ENCODE measurements at places on chromosomes 5 and 9.

- DNase-seq = no peak
Observed at GRCh38 chr9:113808391-113809358, 67.4 kb upstream of the ZNF618 start.

DNA sequence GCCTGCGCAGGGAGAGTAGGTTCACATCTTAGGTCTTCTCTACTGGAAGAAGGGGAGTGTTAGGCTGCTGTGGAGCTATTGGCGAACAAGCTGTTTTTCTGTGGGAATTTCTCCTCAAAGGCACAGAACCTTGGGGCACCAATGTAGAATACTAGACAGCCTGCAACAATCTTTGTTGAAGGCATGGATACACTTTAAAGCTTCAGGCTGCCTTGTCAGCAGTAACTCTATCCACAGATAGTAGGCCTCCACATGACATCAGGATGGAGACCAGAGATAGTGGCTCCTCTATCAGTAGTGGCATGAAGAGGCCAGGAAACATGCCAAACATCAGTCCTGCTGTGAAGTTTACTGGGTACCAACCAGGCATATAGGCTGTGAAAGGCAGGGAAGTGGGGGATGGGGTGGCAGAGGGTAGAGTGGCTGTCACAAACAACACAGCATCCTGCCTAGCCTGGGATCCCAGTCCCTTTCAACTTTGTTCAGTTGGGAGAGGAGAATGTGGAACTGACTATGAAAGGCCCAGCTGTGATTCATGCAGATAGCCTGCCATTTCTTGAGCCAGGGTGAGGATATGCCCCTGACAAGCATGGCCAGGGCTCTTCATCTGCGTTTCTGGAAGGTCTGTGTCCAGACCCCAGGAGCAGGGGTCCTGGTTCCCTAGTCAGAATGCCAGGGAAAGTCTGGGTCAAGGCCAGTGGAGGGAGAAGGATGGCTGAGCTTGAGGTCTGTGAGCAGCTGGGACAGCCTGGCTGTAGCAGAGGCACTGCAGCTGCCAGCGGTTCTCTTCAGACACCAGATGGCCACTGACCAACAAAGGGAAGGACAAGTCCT is 1.0 kb upstream of the HK3 start:
- no peak for DNase-seq

- no peak for DNase-seq
Observed at GRCh38 chr9:96464426-96464825, 14.5 kb downstream of the HABP4 start.

GRCh38 chr5:63125862-63126261 is 547.2 kb downstream of the LRRC70 start:
- no peak for DNase-seq

DNA sequence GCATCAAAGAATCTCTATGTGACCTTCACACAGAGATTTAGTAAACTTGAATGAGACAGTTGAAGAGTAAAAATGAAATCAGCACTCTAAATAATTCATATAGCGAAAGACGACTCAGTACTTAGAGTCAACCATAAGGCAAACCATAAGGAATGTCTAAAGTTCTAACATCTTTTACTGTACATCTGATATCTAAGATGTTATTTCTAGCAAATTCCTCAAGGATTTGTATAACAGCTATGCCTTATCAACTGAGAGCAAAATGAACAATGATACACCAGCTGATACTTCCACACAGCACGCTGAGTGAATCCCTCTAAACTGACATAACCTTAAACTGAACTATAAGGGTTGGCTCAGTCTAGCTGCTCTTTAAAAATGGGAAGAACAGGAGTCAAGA is 760.3 kb downstream of the EFNA5 start:
- no peak for DNase-seq

- DNase-seq = no peak
Observed at GRCh38 chr9:110220809-110221208, 12.8 kb upstream of the C9orf152 start.

- no peak for DNase-seq
Observed at GRCh38 chr5:172438319-172438668, 16.0 kb downstream of the SH3PXD2B start.

DNA sequence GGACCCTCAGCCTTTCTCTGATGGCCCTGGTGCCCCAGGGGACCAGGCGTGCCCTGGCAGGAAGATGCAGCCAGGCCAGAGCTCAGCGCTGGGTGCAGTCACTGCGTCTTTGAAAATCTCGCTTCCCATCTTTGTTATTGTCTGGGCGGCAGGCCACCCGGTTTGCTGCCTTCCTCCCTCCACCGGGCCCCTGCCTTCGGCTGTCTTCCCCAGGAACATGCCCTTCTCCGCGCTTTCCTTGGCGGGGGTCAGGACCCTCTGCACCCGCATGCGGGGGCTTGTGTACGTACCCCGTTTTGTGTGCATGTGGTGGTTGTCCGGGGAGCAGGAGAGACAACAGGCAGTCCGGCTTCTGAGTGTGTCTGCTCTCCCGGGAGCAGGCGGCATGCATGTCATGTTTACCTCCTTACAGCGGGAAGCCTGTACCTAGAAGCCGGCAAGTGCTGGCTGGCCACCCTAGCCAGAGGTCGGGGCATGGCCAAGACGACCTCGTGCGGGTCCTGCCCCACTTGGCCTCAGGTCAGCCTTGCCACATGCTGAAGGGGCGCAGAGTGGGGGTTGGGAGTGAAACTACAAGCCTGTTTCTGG is 49.5 kb downstream of the DAB2IP start:
- DNase-seq = no peak

- DNase-seq = no peak
Observed at GRCh38 chr9:88383176-88383575, 5.1 kb upstream of the SPIN1 start.

DNA sequence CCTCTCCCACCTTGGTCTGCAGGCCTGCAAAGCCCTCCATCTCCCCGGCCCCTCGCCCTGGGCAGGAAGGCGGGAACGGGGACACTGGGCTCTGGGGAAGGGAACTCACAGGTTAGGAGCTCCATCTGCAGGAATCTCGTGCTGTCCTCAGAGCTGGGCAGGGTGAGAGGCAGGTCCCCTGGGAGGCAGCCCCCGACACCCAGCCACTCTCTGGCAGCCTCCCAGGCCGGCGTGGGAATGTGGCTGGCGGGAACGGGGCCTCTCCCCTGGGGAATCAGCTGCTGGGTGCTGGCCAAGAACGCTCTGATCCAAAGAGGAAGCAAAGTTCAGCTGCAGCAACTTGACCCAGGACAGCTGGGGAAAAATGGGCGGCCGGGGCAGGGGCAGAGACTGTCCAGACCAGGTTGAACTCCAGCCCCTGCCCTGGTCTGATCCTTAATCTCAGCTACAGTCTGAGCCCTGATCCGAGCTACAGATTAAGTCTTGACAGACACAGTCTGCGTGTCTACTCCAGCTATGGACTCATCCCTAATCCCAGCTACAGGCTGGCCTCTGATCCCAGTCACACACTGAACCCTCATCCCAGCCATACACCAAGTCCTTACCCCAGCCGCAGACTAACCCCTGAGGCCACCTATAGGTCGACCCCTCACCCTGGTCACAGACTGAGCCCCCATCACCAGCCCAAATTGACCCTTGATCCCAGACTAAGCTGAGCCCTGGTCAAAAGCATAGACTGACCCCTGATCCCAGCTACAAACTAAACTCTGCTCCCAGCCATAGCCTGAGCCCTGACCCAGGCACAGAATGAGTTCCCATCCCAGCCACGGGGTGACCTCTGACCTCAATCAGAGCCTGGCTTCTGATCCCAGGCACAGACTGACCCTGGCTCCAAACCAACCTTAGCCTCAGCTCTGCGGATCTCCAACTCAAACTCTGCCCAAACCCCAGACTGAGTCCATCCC is 37.3 kb upstream of the EGFL7 start:
- DNase-seq = no peak

DNA sequence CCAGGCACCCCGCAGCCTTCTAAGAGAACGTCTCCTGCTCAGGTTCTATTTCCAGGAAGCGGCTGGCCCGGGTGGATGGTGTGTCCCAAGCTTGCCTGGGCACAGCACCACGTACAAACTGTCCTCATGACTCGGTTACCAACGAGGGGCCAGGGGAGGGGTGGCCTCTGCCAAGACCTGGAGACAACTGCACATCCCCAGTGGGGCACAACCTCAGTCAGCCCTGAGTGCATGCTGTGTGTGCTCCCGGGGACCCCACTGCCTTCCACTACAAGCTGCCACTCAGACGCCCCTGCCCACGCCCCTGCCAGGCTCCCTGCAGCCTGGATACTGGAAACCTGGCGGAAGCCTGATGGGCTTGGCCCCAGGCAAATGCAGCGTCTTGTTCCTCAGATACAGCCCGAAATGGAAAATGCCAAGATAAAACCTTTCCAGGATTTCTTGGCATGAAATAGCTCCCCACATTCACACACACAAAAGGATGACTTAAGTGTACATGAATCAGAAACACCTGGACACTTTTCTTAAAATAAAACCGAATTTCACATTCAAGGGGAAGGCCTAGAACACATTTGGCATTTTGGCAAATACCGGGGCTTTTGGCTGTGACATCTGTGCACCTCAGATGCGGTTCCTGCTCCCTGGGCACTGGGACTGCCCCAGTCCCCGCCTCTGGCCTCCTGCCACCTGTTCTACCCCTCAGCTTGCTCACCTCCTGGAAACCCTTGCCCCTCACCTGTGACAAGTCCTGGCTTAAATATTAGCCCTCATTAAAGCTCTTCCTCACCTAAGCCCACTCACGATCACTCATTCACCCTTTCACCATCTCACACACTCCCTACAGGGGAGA is 62.5 kb downstream of the COL23A1 start:
- DNase-seq = no peak
